Right lobe of liver (tissue), 6 donors: ENCODE measurements at places on chromosomes 7 and 10. TPM values are rescaled to one million over a fixed set of nuclear protein-coding genes. Genes with fewer than 3 reads are reported as not detected.

SYT15 gene
- total RNA-seq: 0.74 TPM

VWA2 gene
- total RNA-seq: 0.09 TPM

ADAMTS14 gene
- total RNA-seq: 0.11 TPM

HNRNPA2B1 gene
- 93.5 TPM for total RNA-seq

TMEM184A gene
- 32.8 TPM for total RNA-seq

GFRA1 gene
- total RNA-seq: 17.9 TPM

CACNB2 gene
- total RNA-seq: 0.12 TPM

PAX4 gene
- not detected for total RNA-seq

PKD2L1 gene
- not detected for total RNA-seq

MLLT10 gene
- 15.8 TPM for total RNA-seq

AGAP9 gene
- total RNA-seq: 10.2 TPM

ST7 gene
- total RNA-seq: 22.8 TPM

PURB gene
- total RNA-seq: 6.9 TPM
